ENCODE measurements at places on chromosomes 1 and 21. TPM values are rescaled to one million over a fixed set of nuclear protein-coding genes. Genes with fewer than 3 reads are reported as not detected.

The SPRR3 gene
- not detected for total RNA-seq

The DNASE2B gene
- not detected for total RNA-seq

The GIPC2 gene
- 4.4 TPM for total RNA-seq

GRCh38 chr1:163824006-163824405, 502.3 kb downstream of the NUF2 start:
- no peaks in the 10 kb centered on the region for H3K4me1 ChIP-seq
- no peak overlapping the region for H3K27ac ChIP-seq
- no peak overlapping the region for H3K4me3 ChIP-seq
- no peaks in the 10 kb centered on the region for H3K27me3 ChIP-seq
- DNase-seq, result no peak
- no peaks in the 10 kb centered on the region for H3K36me3 ChIP-seq

The EFNA1 gene
- total RNA-seq, result 88.9 TPM

GRCh38 chr1:52404975-52405338, 555 bp downstream of the PRPF38A start:
- H3K4me1 ChIP-seq, result peaks cover 27% of the 10 kb centered on the region
- DNase-seq, result no peak

DNA sequence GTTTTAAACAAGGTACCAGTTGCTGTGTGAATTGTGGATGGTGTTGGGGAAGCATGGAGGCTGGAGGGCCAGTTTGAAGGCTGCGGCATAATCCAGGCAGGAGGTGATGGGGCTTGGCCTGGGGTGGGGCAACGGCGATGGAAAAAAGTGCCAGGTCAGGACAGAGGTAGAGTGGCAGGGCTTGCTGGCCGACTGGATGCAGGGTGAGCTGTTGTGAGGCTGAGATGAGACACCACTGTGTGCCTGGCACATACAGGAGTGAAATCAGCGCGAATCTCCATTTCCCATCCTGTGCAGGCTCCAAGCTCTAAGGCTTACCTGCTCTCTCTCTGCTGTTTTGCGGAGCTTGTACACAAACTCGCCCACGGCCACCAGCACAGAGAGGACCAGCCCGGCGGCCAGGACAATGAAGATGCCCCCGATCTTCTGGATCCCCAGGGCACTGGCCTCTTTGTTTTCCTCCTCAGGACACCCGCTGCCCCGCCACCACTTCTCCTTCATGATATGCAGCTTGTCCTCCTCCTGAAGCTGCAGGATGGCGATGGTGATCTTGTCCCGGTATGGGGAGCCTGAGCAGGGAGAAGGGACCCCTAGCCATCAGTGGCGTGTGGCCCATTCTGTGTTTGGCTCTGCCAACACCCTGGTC, 229.5 kb downstream of the GRIK3 start:
- no peaks in the 10 kb centered on the region for H3K36me3 ChIP-seq
- no peak overlapping the region for H3K4me3 ChIP-seq
- no peak for DNase-seq
- H3K27me3 ChIP-seq, result peaks cover 14% of the 10 kb centered on the region

The MFSD2A gene
- 169 TPM for total RNA-seq

The MRPS15 gene
- 47.7 TPM for total RNA-seq

The TEDDM1 gene
- not detected for total RNA-seq

The MAP3K21 gene
- 7.2 TPM for total RNA-seq

DNA sequence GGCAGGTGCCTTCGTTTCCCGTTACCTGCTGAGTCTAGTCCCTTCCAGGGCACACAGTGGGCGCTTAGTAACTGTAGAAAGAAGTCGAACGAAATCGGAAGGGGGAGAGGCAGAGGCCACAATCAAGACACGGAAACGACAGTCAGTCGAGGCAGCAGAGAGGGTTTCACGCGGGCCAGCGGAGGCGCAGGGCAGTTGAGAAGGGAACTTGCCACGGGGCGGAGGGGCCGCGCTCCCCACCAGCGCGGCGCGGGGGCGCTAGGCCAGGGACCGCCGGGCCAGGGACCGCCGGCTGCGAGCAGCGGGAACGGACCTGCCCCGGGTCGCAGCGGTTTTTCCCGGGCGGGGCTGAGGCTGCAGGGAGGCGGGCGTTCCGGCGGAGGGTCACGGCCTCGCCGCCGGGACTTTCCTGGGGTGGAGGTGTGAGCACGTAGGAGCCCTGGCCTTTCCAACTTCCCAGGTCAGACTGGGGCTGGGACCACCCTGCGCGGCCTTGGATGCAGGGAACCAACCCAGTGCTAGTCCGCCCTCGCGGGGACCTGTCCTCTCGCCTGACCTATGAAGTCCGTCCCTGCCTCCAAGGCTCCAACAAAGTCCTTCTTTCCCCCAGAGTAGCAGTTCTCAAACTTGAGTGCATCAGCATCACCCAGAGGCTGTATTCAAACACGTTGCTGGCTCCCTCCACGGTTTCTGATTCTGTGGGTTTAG, 150.1 kb upstream of the FGGY start:
- H3K36me3 ChIP-seq, result no peaks in the 10 kb centered on the region
- no peaks in the 10 kb centered on the region for H3K27me3 ChIP-seq
- peaks cover 43% of the 10 kb centered on the region for H3K4me1 ChIP-seq
- H3K4me3 ChIP-seq, result peak overlapping the region; percentile 50

The CTSK gene
- 46.3 TPM for total RNA-seq

DNA sequence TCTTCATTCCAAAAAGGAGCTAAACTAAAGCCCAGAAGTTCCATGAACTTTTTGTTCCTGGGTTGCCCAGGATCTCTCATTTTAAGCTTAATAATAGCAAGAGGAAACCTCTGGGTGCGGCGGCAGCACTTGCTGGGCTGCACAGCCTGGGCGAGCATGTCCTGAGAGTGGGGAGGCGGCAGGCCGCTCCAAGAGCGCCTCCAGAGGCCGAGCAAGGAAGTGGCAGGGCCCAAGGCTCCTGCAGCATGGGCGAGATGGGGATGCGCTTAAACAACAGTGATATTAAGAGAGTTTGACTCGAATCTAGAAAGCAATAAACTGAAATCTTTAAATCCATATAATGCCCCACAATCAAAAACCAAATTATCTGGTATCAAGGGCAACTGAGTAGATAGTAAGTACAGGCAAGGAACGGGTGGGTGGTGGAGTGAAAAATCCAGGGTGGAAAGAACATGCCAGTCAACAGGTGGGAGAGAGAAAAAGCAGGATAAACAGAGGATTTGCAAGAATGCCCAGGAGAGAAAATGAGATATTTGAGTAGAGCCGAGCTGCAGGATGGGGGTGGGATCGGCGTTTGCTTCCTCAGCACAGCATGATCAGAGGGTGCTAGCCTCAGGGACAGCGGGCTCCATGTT, 14.1 kb upstream of the TNR start:
- H3K27ac ChIP-seq, result no peak overlapping the region
- no peak overlapping the region for H3K4me3 ChIP-seq
- H3K4me1 ChIP-seq, result no peaks in the 10 kb centered on the region

GRCh38 chr1:155247667-155248553, 7.4 kb downstream of the ENTREP3 start:
- peaks cover 38% of the 10 kb centered on the region for H3K4me1 ChIP-seq
- H3K27me3 ChIP-seq, result no peaks in the 10 kb centered on the region
- no peak overlapping the region for H3K4me3 ChIP-seq

GRCh38 chr21:27820342-27820741, 853.5 kb upstream of the ADAMTS5 start:
- H3K36me3 ChIP-seq, result no peaks in the 10 kb centered on the region
- no peak overlapping the region for H3K4me3 ChIP-seq
- no peak for DNase-seq
- no peaks in the 10 kb centered on the region for H3K4me1 ChIP-seq

DNA sequence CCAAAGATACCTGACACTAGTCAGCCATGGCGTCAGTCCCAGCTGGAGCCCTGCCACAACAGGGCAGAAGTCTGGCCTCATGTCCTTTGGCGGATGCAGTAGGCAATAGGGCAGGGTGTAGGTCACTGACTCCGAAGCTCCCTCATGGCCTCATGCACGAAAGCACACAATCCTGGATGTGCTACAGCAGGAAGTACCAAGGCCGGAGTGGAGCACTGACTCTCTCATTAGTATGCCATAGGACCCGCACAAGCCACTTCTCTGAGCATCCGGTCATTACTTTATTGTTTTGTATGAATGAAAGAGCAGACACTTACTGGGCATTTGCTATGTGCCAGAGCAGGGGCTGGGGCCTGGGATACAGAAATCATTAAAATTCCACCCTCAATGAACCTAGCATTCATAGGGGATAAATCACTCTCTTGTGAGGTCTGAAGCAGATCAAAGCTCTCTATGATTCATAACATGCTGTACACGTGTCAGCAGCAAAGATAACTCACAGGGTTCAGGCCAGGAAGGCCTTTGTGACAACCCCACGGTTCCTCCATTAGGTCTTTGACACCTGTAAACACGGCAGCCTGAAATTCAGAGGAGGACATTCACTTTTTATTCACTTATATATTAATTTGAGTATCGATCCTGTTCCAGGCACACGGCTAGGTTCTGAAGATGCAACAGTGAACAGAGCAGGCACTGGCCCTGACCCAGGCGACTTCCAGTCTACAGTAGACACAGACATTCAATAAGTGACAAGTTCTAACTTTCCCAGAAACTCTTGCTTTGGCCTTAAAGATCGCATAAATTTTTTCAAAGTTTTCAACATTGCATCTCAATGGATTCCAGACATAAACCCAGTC, 357.9 kb upstream of the USP24 start:
- H3K27me3 ChIP-seq, result no peaks in the 10 kb centered on the region
- H3K27ac ChIP-seq, result no peak overlapping the region
- no peak for DNase-seq
- no peak overlapping the region for H3K4me3 ChIP-seq
- no peaks in the 10 kb centered on the region for H3K36me3 ChIP-seq
- H3K4me1 ChIP-seq, result peaks cover 18% of the 10 kb centered on the region

DNA sequence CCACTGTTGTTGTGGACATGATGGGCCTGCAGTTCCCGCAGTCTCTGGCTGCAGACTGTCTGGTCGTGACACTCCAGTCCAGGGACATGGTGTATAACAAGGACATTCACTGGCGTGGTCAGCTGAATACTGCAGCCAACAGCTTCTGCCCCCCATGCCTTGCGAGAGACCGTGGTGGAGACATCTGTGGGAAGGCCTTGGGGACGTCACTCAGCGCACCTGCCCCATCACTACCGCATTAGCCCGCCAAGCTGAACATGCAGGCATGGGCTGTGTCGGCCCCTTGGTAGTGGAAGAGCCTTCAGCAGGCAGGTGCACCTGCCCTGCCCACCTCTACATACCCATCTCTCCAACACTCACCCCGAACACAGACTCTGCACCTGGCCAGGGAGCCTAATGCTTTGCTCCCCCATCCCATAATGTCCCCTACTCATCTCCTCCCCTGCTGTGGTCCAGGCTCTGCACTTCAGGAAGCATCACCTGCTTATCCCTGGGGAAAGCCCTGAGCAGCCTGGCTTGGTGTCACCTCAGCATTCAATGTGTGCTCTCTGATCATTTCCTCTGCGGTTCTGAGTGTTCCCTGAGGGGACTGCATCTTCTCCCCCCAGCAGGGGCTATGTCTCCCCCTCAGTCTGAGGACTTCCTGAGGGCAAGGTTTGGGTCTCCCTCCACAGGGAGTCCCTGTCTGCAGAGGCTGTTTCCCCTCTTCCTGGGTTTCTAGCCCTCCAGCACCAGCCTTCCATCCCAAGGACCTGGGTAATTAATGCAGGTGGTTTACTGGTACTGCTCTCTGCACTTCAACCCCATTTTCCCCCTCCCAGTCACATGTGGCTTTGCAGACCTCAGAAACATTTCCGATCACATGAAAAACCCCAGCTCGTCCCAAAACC, 3.2 kb downstream of the PGLYRP4 start:
- H3K4me1 ChIP-seq, result peaks cover 42% of the 10 kb centered on the region
- H3K36me3 ChIP-seq, result no peaks in the 10 kb centered on the region
- peaks cover 21% of the 10 kb centered on the region for H3K27me3 ChIP-seq
- DNase-seq, result peak; percentile 58
- no peak overlapping the region for H3K4me3 ChIP-seq
- H3K27ac ChIP-seq, result no peak overlapping the region

GRCh38 chr1:202835548-202836072, 24.9 kb downstream of the PCAT6 start:
- H3K4me3 ChIP-seq, result no peak overlapping the region
- no peak for DNase-seq
- H3K27ac ChIP-seq, result peak overlapping the region; percentile 71
- peaks cover 36% of the 10 kb centered on the region for H3K4me1 ChIP-seq
- H3K36me3 ChIP-seq, result no peaks in the 10 kb centered on the region

The CELA3B gene
- total RNA-seq, result not detected

GRCh38 chr1:170978371-170978910, 43.1 kb downstream of the MROH9 start:
- H3K27ac ChIP-seq, result no peak overlapping the region
- DNase-seq, result no peak
- no peaks in the 10 kb centered on the region for H3K36me3 ChIP-seq

- DNase-seq, result no peak
- H3K27me3 ChIP-seq, result no peaks in the 10 kb centered on the region
- H3K27ac ChIP-seq, result no peak overlapping the region
- no peaks in the 10 kb centered on the region for H3K36me3 ChIP-seq
These were observed 3.2 kb downstream of the NR0B2 start for GRCh38 chr1:26910343-26911160.

GRCh38 chr21:46205166-46205565, 20.9 kb upstream of the SPATC1L start:
- no peak overlapping the region for H3K4me3 ChIP-seq
- no peak overlapping the region for H3K27ac ChIP-seq
- DNase-seq, result peak; percentile 18
- peaks cover 85% of the 10 kb centered on the region for H3K36me3 ChIP-seq

The TSEN15 gene
- 19.9 TPM for total RNA-seq

The IFNLR1 gene
- total RNA-seq, result 11.7 TPM

The NR1I3 gene
- total RNA-seq, result not detected

DNA sequence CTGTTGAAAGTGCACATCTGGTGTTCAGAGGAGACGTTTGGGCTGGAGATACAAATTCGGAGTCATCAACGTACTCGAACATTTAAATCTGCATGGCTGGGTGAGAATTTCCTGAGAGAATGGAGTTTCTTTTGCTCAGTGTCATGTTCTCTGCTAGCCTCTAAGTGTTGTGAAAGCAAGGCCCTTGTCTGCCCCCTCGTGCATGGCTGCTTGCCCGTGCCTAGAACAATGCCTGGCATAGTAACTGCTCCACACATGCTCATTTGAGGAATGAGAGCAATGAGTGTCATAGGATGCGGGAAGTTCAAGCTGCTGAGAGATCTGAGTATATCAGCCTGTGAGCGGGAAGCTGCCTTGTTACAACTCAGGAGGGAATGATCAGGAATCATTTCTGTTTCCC, 171.1 kb upstream of the CSF3R start:
- H3K27ac ChIP-seq, result no peak overlapping the region
- H3K27me3 ChIP-seq, result peaks cover 42% of the 10 kb centered on the region
- no peak for DNase-seq
- H3K4me3 ChIP-seq, result no peak overlapping the region
- H3K36me3 ChIP-seq, result no peaks in the 10 kb centered on the region
- H3K4me1 ChIP-seq, result no peaks in the 10 kb centered on the region

The SLC2A5 gene
- 3.3 TPM for total RNA-seq

DNA sequence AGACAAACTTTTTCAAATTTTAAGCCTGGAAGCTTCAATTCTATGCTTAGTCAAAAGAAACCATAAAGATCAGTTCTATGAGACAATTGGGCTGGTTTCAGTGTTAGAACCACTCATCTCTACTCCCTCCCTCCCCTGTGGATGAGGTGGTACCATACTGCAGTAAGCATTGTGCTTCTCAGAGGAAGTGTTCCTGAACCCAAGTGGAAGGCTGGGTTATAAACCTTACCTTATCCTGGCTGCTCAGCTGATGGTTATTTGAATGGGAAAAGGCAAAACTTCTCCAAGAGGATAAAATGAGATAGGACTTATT, 34.1 kb upstream of the RGL1 start:
- H3K27ac ChIP-seq, result no peak overlapping the region
- H3K27me3 ChIP-seq, result no peaks in the 10 kb centered on the region
- H3K36me3 ChIP-seq, result no peaks in the 10 kb centered on the region
- no peak for DNase-seq
- H3K4me1 ChIP-seq, result no peaks in the 10 kb centered on the region
- no peak overlapping the region for H3K4me3 ChIP-seq

- no peaks in the 10 kb centered on the region for H3K36me3 ChIP-seq
- H3K4me3 ChIP-seq, result no peak overlapping the region
- H3K27ac ChIP-seq, result no peak overlapping the region
- no peaks in the 10 kb centered on the region for H3K4me1 ChIP-seq
These were observed 886.2 kb downstream of the LTN1 start for GRCh38 chr21:28106370-28106890.
